Esophagus mucosa (tissue), 1 donor: ENCODE measurements at places on chromosomes 7 and 10.

DNA sequence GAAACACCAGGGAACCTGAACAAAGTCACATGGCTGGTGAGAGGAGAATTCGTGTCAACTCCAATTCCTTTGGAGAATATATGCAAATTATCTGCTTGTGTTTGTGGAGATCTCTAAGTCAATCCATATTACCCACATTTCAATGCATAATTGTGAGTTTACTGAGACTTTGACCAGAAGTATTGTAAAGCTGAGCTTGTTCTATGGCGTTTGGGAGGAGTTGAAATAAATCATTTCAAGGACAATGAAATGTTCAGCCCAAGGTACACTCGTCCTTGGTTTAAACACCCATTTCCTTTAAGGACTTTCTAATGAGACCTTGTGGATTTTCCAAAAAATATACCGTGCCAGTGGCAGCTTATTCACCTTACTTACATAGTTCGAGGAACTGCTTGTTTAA, 186.6 kb upstream of the HDAC9 start:
- ATAC-seq = no peak

DNA sequence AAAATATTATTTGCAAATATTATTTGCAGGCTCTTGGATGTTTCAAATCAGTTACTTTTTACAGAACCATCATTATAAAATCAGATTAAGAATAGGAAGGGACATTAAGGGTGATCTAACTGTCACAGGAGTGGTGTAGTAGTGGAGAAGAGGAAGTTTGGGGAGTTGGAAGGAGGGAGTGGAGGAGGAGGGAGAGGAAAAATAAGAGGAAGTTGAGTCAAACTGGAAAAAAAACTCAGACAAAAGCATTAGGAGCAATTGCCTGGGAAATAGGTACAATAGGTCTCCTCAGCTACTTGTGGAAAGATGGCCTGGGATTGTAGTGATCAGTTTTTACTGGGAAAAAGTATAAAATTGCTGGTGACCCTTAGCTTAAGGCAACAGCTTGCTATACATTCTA, 77.7 kb upstream of the GPR37 start:
- ATAC-seq = no peak

DNA sequence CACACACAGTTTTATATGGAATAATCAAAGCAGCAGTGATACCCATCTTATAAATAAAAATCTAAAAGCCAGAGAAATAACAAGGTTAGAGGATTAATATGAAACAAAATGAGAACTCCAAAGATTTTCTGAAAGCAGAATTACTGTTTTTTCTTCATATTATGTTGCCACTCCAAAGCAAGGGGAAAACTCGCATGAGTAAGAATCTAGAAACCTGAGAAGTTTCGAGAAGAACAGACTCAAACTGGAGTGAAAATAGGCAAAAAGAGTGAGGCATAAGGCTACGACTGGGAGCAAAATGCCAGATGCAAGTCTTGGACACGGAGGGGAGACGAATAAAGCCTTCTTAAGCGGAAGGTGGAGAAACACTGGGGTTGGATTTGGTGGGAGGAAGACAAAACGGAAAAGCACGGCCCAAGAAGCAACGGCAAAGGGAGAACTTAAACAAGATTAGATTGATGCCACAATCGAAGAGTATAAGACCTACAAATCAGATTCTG, 923 bp downstream of the TNPO3 start:
- no peak for ATAC-seq

DNA sequence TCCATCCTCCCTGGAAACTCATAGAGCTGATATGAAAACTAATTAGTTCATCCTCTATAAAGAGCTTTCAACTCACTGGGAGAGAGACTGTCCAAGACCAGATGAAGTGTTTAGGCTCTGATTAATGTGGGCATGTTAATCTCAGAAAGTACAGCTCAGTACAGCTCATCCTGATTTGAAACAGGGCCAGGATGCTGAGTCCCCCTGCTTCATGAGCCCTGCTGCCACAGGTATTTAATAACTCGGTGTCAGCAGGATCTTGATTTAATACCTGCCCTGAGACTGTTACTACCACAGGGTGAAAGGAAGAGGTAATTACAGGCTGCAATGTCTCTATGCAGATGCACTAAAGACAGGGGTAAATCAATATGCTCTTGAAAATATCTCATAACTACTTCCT, 10.8 kb downstream of the LMOD2 start:
- no peak for ATAC-seq

- ATAC-seq = no peak
Observed at GRCh38 chr10:123882681-123883445, 8.7 kb downstream of the CPXM2 start.

DNA sequence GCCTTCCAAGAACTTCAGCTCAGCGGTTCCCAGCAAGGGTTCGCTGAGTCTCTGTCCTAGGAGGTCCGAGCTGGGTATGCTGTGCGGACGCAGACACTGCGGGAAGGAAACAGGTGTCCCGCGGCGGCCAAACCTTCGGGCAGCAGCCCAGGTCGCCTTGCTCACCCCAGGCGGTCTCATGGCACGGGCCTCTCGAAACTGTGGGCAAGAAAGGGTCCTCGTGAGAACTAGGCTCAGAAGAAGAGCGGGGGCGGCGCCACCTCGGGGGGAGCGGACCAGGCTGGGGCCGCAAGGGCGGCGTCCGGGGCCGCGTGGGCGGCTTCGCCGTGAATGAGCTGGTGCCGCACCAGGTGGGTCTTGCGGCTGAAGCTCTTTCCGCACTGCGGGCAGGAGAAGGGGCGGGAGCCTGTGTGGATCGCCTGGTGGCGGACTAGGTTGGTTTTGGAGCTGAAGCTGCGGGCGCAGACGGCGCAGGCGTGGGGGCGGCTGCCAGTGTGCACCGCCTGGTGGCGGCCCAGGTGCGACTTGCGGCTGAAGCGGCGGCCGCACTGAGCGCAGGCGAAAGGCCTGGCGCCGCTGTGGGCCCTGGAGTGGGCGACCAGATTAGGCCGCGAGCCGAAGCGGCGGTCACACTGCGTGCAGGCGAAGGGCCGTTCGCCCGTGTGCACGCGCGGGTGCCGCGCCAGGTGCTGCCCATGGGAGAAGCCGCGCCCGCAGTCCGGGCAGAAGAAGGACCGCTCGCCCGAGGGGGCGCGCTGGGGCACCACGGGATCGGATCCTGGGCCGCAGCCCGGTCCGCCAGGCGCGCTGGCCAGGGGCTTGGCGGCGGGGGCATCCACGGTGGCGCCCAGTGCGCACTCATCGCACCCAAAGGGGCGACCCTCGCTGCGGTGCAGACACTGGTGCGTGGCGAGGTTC, 8.6 kb downstream of the ZNF467 start:
- peak; percentile 72 for ATAC-seq

DNA sequence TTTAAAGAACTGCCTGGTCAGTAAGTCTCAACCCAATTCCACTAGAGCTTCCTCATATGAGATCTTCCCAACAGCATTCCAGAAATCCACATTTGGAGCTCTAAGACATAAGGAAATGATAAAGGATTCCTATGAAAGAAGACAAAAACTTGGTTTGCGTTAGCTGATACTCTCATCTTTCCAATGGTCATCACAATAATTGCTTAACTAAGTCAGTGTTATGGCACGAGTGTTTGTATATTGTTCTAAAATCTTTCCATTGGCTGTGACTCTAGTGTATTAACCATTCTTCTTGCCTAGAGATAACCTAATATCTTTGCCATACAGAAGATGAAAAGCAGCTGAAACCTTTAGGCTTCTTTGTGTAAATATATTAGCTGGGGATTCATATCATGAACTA, 289.0 kb downstream of the SNX13 start:
- no peak for ATAC-seq

DNA sequence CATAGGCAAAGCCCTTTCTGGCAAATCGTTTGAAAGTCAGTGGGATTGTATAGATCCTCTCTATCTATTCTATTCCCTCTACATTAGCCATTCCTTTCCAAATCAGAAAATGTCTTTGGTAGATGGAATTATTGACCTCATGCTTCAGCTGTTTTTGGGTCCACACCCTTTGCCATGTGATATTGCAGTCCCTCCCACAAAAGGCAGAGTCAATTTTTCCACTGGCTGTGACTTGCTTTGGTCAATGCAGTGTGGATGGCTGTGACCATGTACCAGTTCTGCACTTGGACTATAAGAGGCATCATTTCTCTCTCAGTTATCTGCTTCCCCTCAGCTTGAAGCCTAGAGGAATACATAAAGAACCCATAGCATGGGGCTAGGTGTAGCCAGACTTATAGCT, 332.9 kb downstream of the PTEN start:
- no peak for ATAC-seq

GRCh38 chr7:123876557-123877256, 31.7 kb downstream of the HYAL4 start:
- ATAC-seq = no peak

DNA sequence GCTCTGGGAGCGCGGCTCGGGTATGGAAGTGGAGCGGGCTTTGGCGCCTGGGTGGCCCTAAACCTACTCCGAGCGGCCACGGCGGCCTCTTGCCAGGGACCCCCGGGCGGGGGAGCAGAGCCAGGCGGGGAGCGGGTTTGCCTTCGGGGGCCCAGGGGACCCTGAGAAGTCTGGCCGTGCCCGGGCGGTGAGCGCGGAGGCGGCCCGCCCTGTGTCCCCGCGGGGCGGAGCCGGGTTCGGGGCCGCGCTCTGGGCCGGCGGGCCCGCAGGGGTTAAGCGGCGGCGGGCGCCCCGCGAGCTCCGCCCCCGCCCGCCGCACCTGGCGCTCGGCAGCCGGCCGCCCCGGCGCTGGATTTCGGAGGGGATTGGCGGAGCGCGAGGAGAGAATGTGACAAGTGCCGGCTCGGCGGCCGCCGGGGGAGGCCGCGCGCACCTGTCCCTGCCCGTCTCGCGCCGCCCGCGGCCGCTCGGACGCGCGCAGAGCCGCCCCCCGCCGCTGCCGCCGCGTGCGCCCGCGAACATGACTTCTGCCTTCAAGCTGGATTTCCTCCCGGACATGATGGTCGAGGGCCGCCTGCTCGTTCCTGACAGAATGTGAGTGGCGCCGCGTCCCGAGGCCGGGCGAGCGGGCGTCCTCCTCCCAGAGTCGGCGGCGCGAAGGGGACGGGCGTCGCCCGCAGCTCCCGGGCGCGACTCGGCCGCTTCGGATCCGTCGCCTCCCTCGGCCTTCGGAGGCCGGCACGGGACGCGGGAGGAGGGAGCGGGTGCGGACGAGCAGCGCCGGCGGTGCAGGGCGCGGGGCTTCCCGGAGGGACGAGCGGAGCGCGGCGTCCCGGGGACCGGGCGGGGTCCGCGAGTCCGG, at the start of gene CELF2:
CELF2 (plus strand) TSS at position 303 of the 862 bp plus-strand sequence; CDS start at position 521, 218 bp downstream.
- ATAC-seq = peak; percentile 70

- no peak for ATAC-seq
Observed at GRCh38 chr10:68175949-68176348, 56.0 kb downstream of the ATOH7 start.

GRCh38 chr10:114286921-114287320, 47.9 kb downstream of the VWA2 start:
- no peak for ATAC-seq

- ATAC-seq = no peak
Observed at GRCh38 chr7:123528265-123528664, 6.1 kb downstream of the IQUB start.

DNA sequence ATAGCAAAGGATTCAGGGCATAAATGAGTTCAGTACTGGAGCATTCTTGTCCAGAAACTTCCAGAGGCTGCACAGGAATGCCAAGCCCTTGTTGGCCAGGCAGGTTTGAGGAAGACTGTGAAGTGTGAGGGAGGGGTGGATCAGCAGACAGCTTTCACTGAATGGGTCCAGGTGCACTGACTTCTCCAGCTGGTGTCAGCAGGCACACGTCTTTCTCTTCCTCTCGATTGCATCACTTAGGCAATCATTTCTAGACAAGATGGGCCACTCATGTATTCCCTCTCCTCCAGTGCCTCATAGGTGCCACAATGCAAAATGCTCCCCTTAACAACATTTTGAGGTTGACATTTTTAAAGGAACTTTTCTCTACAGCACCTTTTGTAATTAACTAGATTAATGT, 15.6 kb upstream of the PLEKHS1 start:
- ATAC-seq = peak; percentile 26

- no peak for ATAC-seq
Observed at GRCh38 chr10:50600831-50601477, 22.8 kb downstream of the SGMS1 start.

DNA sequence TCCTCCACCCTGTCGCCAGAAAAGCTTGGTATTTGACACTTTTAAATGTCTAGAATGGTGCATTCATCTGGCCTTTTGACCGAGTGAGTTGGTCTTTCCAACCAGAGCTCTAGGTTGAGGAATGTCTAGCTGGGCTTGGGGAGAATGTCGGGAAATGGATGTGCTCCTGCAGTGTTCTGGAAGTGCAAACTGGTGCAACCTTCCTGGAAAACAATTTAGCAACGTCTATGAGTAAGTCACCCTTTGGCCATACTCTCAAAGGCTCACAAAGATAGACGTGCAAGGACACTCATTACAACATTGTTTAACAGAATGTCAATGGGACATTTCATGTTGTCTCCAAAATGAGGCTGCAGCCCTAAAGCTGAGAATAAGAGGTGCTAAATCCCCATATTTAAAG, 12.2 kb upstream of the NMT2 start:
- peak; percentile 68 for ATAC-seq

DNA sequence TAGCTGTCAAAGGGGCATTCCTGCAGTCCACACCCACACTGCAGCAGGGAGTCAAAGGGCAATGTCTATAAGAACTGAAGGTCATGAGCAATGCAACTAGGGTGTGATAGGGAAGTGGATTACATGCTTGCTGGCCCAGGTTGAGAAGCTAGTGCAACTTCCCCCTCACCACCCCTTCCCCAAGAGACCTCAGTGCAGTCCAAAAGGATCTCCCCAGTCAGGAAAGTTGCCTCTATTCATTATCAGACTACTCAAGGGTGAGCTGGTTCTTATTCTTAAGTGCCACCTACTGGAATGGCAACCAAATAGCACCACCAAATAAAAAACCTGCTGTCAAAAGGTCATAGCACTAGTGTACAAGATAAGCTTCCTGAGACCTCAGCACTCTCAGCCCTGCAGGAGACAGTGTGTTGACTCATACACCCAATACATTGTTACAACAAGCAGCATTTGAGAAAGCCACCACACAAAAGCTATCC, 28.2 kb downstream of the MTERF1 start:
- ATAC-seq = peak; percentile 91

GRCh38 chr10:74683621-74684364, 142.6 kb upstream of the KAT6B start:
- no peak for ATAC-seq

DNA sequence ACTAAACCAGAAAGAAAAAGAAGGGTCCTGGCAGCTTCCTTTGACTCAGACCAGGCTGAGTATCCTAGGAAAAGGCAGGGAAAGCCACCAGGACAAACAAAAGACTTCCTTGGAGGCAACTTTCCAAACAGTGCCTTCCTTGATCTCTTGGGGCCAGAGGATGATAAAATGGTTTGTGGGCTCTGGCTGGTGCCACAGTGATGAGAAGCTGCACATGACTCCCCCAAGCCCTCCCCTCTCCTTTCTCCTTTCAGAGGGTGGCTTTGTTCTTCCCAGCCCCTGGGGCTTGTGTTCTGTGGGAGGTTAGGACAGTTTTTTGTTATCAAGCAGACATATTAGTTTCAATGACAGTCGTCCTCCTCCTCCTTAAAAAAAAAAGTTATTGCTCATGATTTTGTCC, 183.2 kb downstream of the SEM1 start:
- no peak for ATAC-seq

- no peak for ATAC-seq
Observed at GRCh38 chr7:134045716-134046115, 81.4 kb upstream of the LRGUK start.

GRCh38 chr10:99382176-99382575, 48.2 kb downstream of the GOT1 start:
- no peak for ATAC-seq

GRCh38 chr10:34698979-34699378, 116.1 kb downstream of the PARD3 start:
- ATAC-seq = no peak

GRCh38 chr10:112250555-112250954, 32.6 kb upstream of the TECTB start:
- no peak for ATAC-seq
